Retinal pigment epithelial cell (primary cell): ENCODE measurements at places on chromosomes 5 and 9.

DNA sequence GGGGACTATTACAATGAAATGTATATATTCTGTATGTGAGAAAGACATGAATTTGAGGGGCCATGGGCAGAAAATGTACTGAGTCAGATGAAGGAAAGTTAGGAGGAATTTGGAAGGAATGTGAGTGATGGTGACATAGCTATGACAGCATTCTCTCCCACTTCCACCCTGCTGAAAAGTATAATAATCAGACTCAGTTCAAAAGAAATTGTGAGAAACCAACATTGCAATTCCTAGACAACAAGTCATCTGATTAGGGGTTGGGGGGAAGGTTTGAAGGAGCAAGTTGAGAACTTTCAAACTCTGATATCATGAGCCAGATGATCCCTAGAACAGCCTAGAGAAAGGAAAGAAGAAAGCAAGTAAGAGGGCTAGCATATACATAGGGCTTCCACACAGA is 370.6 kb downstream of the DMRTA1 start:
- DNase-seq, result peak; percentile 29

DNA sequence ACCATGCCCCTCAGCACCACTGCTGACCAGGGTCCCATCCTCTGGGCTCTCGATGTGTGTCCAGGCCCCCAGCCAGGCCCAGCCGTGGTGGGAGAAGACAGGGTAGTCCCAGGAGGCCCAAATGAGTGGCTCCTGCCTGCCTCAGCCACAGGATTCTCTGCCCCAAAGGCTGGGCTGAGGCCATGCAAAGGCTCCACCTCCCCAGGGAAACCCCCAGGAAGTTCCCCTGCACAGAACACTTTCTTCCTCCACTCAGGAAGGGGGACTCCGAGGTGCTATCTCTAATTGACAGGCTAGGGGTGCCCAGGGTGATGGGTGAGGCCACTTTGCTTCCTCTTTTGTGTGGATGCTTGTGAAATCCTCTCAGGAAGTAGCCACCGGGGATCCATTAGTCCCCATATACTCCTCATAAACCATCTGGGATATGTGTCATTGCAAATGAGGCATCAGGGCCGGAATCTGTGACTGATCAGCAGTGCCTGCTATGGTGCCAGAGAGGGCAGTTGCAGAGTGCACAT is 23.1 kb upstream of the TDRD7 start:
- DNase-seq, result no peak

DNA sequence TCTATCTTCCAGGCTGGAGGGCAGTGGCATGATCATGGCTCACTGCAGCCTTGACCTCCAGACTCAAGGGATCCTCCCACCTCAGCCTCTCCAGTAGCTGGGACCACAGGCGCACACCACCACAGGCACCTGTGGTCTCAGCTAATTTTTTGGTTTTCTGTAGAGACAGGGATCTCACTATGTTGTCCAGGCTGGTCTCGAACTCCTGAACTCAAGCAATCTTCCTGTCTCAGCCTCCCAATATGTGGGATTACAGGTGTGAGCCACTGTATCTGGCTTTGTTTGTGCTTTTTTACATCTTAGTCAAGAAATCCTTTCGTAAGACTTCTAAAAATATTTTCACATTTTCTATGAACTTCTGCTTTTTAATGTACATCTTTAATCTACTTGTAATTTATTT is 116.9 kb downstream of the DENND1A start:
- no peak for DNase-seq

- DNase-seq, result peak; percentile 100
Observed at GRCh38 chr5:132387640-132388117, 18.2 kb downstream of the SLC22A5 start.
